ENCODE measurements at places on chromosomes 13 and 19.

DNA sequence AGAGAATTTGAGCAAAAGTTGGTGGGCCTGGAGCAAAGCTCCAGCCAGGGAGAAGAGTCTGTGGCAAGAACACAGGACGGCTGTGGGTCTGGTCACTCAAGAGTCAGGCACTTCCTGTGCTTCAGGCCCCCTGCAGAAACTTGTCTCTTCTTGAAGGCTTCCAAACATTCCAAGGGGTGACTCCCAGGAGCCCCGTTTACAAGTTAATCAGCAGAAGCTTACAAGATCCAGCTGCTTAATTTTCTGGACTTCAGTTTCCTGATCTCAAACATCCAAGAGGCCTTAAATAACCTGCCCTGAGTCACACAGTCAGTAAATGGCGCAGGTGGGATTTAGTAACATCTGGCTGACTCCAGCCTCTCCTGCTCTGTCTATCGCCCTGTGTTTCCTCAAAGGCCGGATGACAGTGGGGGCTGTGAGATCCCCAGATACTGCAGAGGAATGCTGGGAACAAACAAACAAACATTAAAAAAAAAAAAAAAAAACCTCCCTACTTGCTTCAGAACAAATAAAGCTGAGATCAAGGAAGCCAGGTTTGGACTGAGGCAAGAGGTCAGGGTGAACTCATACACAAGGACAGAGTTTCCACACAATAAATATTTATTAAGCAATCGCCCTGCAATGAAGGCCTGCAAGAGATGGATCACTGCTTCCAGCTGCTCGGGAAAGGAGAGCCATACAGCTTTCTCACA is 175.4 kb upstream of the RFC3 start:
- no peak for DNase-seq

DNA sequence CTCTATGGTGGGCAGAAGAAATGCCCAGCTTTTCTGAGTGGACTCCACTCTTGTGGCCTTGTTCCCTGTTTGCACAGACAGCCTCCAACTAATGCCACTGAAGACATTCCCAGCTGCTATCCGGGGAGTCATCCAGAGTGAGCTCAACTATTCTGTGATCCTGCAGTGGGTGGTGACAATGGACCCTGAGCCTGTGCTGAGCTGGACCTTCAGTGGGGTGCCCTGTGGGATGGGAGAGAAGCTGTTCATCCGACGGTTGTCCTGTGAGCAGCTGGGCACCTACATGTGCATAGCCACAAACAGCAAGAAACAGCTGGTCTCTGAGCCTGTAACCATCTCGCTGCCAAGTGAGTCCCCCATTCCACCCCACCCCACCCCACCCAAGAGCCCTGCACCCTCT is 10.3 kb downstream of the IGSF23 start:
- DNase-seq = no peak

DNA sequence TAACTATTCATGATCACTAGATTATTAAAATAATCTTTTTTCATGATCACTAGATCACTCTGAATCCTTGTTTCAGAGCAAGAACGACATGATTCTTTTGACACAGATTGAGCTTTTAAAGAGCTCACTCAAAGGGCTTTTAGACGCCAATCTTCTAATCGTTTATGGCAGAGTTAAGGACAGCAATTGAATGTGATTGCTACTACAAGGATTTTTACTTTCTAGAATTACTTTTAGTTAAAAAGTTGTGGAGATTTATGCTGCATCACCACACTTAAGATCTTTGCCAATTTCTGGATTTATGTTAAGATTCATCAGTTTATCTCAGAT is 1.3 kb downstream of the EXOSC8 start:
- no peak for DNase-seq

- no peak for DNase-seq
Observed at GRCh38 chr19:20333508-20333907, 166.5 kb downstream of the ZNF486 start.

DNA sequence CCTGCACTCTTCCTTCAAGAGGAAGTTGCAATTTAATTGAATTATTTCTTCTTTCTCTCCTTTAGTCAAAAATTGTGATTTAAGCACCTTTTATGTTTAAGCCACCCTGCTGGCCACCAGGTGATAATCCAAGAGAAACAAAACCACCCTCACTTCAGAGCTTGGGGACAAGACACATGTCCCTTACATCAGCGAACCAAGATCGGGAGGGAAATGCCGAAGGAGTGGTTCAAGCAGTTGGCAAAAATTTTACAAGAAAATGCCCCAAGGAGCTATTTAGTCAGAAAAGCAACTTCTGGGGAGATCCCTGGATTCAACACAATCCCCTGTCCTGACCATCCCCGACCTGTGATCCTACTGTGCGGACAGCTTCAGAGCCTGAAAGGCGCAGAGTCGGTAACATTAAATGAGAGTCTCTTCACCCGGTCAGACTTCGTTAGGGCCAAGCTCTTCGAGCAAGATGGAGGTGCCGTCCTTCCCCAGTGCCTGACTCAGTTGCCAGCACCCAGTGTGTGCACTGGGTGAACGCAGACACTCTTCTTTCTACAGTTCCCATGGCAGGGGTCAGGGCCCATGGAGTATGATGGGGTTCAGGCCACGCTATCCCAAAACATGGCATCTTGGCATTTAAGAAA is 78.6 kb upstream of the TM9SF2 start:
- DNase-seq = no peak

GRCh38 chr19:48637948-48638830 is 1.0 kb upstream of the DBP start:
- DNase-seq = peak; percentile 80

- DNase-seq = no peak
Observed at GRCh38 chr13:88257706-88258105, 586.5 kb downstream of the SLITRK5 start.

DNA sequence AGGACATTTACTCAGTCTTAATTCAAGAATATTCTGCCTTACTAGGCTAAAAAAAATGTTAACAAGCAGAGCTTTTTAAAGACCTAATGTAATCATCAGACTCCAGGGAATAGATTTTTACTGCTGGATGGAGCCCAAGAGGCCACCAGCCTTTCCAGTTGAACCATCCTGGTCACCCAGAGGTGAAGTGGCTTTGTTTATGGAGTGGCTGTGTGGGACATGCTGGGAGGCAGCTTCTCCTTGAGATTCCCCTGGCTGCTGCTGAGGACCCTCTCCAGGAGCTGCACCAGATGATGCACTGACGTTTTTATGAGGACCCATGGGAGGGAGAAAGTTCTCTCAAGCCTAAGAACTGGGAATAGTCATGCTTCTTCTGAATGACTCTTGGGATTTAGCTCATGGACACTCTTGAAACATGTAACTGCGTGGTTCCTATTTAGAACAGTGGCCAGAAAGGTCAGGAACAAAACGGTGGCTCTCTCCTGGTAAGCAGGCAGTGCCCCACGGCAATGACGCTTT is 205.9 kb upstream of the MIR17HG start:
- no peak for DNase-seq

GRCh38 chr19:43318203-43318602 is 35.3 kb upstream of the CD177 start:
- no peak for DNase-seq

DNA sequence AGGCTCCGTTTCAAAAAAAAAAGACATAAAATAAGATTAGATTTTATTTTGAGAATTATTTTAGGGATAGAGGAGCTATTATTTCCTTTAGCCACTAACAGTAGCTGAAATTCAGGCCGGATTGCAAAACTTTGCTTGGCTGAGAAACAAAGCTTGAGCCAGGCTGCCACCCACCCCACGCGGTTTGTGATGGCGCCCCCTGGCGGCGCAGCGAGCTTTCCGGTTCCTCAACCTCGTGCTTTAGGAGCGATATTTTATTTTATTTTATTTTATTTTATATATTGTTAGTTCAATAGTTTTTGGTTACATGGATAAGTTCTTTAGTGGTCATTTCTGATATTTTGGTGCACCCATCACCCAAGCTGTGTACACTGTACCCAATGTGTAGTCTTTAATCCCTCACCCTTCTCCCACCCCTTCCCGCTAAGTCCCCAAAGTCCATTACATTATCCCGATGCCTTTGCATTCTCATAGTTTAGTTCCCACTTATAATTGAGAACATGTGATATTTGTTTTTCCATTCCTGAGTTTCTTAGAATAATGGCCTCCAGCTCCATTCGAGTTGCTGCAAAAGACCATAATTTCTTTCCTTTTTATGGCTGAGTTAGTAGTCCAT is 19.8 kb upstream of the CEACAM4 start:
- peak; percentile 34 for DNase-seq

- DNase-seq = no peak
Observed at GRCh38 chr19:42332059-42332458, 6.6 kb downstream of the MEGF8 start.
